HT1080 (cell line): ENCODE measurements at places on chromosomes 2 and 18.
A peak's percentile ranks its signal among the peaks of the same experiment; 100 is the strongest.

GRCh38 chr18:8685141-8685913 is 20.0 kb upstream of the MTCL1 start:
- DNase-seq: no peak

- DNase-seq: peak; percentile 45
Measured at GRCh38 chr2:171923206-171923605, 945 bp downstream of the HAT1 start.

DNA sequence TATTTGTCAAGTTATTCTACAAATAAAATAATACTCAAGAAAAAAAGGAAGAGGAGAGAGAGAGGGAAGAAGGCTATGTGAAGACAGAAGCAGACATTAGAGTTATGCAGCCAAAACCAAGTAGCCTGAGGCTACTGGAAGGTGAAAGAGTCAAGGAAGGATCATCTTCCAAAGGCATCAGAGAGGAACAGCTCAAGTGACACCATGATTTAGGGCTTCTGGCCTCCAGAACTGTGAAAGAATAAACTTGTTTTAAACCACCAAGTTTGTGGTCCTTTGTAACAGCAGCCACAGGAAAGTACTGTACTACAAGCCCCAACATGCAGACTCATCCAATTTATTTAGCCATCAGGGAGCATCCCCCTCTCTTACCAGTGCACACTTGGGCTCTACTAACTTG is 788.5 kb upstream of the LRRTM1 start:
- no peak for DNase-seq

DNA sequence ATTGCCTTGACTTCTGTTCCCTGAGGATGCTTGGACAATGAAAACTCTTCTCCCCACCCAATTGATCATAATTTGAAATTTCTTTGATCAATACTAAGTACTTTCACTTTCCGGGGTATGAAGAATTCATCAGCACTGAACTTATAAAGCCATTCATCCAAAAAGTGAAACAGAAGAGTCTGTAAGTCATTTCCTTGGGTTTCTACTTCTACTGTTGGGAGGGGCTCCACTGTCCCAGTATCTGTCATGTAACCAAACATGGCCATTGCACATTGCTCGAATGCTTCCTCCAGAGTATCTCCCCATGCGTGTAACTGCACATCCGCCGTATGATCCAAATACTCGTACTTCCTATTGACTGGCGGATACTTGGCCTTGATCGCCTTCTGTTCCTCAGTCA is 30.3 kb downstream of the NCL start:
- no peak for DNase-seq

- no peak for DNase-seq
Measured at GRCh38 chr2:73104933-73105332, 7.8 kb downstream of the RAB11FIP5 start.

- peak; percentile 57 for DNase-seq
Measured at GRCh38 chr2:86221066-86221684, 21.9 kb downstream of the MRPL35 start.

DNA sequence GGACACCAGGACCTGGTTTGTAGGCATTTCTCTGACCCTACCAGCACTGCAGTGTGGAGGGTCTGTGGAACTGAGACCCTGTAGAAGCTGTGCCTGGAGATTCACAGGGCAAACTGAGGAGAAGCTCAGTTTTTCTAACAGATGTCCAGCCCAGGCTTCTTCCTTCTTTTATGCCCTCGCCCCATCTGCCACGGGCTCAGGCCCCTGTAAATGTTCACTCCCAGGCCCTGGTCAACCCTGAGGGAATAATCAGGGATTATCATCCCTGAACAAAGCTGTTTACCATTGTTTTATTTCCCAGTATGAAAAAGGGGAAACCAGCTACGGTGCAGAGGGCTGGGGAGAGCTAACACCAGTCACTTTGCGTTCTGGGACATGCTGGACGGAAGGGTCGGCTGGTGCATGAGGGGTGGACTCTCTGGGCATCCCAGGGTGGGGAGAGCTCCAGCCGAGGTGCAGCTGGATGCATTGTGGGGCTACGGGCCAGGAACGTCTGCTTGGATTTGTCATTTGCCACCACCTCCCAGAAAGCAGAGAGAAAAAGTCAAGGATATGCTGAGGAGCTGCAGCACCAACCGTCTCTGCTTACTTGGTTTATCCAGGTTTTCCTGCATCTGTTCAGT is 183.8 kb downstream of the TFCP2L1 start:
- DNase-seq: no peak

DNA sequence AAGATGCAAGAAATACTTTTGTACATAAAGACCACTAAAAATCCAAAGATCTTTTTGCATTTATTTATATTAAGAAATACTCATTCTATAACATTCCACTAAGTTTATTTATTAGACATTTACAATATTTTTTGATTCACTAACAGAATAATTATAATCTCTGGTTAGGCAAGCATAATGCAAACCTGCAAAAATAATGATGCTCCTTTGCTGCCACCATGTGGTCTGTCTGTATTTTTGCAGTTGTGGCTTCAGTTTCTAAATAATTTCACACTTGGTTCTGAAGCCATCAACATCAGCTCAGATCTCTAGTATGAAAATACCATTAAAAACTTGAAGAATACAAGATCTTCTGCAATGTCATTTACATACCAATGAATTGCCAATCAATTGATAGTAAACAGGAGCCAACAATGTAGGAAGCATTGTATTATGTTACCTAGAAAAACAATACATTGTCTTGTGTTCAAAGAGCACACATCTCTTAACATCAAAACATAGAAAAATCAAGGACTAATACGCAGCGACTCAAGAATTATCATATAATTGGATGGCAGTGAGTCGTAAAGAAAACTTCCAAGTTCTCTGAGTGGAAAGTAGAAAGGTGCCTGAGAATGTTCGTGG is 28.8 kb upstream of the WDR75 start:
- peak; percentile 28 for DNase-seq

DNA sequence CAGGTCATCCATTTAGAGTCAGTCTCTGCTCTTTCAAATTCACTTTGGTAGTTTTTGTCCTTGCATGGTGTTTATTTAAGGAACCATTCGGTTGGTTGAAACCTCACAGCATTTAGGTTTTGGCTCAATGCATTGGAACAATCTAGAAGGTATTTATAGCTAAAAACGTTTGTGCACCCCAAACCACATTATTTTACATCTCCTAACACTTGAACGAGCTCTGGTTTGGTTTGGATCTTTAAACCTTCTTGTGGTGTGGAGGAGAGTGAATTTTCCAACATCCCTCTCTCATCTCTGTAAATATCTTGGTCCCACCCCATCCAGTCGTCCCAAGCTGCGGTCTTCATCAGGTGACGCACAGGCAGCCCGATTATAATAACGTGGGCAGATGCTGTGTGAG is 287.9 kb downstream of the LPIN1 start:
- no peak for DNase-seq

- no peak for DNase-seq
Measured at GRCh38 chr18:67239826-67240225, 276.7 kb downstream of the DSEL start.

- DNase-seq: no peak
Measured at GRCh38 chr2:184765112-184765895, 167.0 kb downstream of the ZNF804A start.

GRCh38 chr18:11419338-11419737 is 190.1 kb upstream of the SLC35G4 start:
- DNase-seq: no peak

- DNase-seq: no peak
Measured at GRCh38 chr2:133090358-133090757, 420.4 kb upstream of the LYPD1 start.

GRCh38 chr2:217277646-217278398 is 418.0 kb upstream of the TNP1 start:
- peak; percentile 99 for DNase-seq

GRCh38 chr18:59909289-59910036 is 9.7 kb downstream of the PMAIP1 start:
- no peak for DNase-seq

- DNase-seq: peak; percentile 10
Measured at GRCh38 chr2:105518897-105519296, 120.0 kb upstream of the FHL2 start.

DNA sequence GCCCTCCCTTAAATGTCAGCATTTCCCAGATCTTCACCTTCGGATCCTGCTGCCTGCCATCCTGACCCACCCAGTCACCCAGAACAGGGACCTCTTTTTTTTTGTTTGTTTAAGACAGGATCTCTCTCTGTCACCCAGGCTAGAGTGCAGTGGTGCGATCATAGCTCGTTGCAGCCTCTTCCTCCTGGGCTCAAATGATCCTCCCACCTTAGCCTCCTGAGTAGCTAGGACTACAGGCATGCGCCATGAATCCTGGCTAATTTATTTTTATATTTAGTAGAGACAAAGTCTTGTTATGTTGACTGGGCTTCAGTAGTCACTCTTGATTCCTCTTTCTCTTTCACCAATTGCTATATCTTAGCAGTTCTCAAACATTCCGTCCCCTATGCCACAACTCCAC is 39.0 kb downstream of the INSIG2 start:
- no peak for DNase-seq

GRCh38 chr2:180474716-180475115 is 467.6 kb upstream of the CWC22 start:
- DNase-seq: no peak

DNA sequence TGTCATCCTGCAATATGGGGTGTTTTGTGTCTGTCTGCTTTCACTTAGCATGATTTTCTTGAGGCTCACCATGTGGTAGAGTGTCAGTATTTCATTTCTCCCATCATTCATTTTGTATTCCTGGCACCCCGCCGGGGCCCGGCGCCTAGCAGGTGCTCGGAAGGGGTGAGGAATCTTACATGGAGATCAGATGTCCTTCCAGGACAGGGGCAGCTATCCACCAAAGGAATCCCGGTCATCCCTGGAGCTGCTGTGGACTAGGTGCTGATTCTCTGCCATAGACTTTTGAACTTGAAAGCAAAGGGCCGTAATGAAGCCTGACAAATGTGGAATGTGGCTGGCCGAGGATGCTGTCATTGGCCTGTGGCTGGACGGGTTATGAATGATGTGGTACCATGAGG is 2.4 kb downstream of the PRELID3A start:
- no peak for DNase-seq

- DNase-seq: no peak
Measured at GRCh38 chr2:6881516-6881915, 3.9 kb downstream of the RSAD2 start.

DNA sequence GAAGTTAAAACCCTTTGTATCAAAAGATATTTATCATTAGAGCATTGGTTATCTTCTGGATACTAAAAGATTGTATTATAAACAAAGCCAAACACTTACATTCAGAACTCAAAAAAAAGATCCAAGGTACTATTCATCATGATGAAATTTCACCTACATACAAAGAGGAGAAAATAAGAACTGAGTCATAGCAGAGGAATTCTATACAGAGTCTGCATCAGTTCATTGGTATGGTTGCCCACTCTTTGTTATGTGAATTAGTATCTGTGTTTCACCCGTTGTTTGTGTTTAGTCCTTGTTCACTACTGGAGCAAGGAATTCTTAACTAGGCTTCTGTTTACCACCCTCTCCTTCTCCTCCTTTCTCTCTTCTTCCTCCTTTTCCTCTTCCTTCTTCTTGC is 157.9 kb downstream of the LNPK start:
- DNase-seq: peak; percentile 88

- peak; percentile 18 for DNase-seq
Measured at GRCh38 chr2:38619458-38620164, 16.9 kb upstream of the HNRNPLL start.

DNA sequence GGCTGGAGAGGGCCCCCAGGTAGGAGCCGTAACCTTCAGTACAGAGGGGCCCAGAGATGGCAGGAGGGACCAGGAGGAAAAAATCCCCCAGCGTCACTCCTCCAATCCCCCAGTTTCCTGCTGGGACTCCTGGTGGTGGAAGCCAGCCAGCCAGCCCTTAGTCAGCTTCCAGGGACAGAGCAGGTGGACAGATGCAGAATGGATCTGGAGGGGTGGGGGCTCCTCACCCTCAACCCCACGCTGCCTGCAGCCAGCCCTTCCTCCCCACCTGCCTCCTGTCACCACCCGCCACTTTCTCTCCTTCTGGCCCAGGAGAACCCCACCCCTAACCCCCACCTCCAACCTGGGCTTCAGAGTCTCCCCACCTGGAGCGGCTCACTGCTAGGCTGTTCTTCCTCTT is 21.1 kb downstream of the EMX1 start:
- DNase-seq: no peak

DNA sequence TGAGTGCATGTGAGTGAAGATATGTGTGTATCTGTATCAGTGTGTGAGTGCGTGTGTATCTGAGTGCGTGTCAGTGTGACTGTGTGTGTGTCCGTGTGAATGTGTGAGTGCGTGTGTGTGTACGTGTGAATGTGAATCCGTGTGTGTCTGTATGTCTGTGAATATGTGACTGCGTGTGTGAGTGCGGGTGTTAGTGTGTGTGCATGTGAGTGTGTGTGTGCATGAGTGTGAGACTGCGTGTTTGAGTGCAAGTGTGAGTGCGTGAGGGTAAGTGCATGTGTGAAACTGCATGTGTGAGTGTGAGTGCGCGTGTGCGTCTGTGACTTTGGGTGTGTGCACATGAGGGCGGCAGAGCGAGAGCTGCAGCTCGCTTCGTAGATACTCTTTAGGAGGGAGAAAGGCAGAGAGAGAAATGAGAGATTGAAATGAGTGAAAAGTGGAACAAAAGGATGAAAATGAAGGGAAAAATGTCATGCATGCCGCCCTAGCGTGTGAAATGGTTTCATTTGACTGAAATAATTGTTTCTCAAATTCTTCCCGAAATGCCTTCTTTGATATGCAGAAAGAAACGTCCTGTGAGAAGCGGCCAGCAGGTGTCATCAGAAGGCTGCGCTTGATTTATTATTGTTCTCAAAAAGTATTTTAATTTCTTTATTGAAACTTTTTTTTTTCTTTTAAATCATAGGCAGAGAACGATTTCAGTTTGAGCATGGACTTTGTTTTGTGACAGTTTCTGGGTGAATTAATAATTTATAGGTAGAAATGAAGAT is 25.6 kb downstream of the ZNF407 start:
- DNase-seq: no peak

DNA sequence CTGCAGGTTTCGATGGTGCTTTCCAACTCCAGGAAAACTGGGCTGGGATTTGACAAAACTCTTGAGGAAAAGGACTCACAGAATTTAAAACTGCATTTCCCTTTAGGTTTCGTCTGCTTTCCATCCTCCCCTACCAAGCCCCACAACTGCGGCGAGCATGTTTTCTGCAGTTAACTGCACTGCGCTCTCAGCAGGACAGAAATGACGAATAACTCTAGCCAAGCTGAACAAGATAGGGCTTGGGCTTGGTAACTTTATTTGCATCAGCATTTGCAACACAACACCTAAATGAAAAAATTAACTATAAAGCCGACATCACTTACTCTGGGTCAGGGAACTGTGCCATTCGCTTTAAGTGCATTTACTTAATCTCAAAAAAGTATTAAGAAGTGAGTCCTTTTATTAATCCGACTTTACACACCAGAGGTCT is 669 bp upstream of the PIKFYVE start:
- DNase-seq: peak; percentile 43

- DNase-seq: no peak
Measured at GRCh38 chr2:140157816-140158215, 1377.6 kb upstream of the NXPH2 start.
